Memory B cell (primary cell): ENCODE measurements at places on chromosomes 16 and 17.
A peak's percentile ranks its signal among the peaks of the same experiment; 100 is the strongest.

GRCh38 chr16:51657848-51658247 is 506.8 kb upstream of the SALL1 start:
- DNase-seq, result no peak

- DNase-seq, result no peak
Measured at GRCh38 chr17:77125432-77125901, 15.3 kb upstream of the SEC14L1 start.

GRCh38 chr17:39027455-39028035 is 60.3 kb upstream of the FBXO47 start:
- DNase-seq, result no peak

DNA sequence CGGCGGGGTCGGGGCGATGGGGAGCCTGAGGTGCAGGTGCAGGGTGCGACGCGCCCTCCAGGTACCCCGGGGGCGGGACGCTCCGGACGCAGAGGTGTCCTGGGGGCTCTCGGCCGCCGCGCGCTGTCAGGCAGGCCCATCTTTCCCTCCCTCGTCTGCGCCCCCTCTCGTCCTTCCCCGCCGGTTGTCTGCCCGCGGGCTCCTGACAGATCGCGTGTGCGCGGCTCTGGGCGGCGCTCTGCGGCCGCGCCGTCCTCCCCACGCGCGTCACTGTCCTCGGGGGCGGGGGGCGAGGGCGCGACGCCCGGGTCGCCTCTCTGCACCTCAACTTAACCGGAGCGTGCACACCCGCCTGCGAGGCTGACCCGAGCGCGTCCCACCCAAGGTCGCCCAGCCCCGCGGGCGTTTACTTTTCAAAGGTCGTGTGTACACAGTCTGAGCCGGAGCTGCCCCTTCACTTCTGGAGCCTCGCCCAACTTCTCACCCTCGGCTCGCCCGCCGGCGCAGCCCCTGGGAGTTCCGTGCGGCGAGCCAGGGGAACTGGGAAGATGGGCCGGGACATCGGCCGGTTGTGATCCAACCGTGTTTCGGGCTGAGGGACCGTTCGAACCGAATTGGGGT is 512 bp downstream of the AKAP1 start:
- DNase-seq, result no peak

DNA sequence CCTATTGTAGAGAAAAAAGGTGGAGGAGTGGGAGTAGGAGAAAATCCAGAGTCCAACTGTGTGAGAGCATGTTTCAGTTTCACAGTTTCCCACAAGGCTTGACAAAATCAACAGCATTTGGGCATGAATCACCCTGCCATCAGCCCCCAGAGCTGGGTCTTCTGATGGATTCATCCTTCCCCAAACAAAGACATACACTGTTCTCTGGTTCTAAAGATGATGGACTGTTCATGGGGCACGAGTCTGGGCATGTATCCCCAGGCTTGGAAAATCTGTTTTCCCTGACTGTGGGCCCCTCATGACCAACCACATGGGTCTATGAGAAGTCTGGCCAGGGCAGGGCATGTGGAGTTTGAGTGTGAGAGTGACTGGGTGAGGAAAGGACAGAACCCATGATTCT is 210.4 kb upstream of the IRX5 start:
- DNase-seq, result no peak

DNA sequence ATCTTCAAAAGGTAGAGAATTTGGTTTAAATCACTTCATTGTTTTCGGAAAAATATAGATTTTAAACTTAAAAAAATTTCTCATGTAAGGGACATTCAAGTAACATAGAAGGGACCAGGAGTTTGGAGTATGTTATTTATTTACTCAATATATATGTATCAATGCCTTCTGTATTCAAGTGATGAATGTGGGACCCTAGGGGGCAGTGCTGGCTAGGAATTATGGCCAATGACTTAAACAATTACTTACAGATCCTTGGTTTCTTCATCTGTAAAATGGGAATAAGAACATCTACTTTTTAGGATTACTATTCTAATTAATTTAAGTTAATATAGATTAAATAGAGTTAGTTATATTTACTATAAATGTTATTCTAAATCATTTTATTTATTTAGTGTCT is 886.3 kb upstream of the RBFOX1 start:
- no peak for DNase-seq

DNA sequence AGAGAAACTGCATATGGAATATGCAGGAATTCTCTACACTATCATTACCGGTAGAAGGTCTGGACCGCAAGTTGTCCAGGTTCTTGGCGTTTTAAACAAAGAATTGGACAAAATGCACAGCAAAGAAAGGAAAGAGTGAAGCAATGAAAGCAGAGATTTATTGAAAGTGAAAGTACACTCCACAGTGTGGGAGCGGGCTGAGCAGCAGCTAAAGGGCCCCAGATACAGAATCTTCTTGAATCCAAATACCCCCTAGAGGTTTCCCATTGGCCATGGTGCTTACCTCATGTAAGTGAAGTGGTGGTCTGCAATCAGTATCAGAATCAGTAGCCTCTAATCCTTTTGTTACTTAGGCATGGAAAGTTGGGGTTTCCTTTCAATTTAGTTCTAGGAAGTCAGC is 178.5 kb upstream of the IRX3 start:
- DNase-seq, result no peak

DNA sequence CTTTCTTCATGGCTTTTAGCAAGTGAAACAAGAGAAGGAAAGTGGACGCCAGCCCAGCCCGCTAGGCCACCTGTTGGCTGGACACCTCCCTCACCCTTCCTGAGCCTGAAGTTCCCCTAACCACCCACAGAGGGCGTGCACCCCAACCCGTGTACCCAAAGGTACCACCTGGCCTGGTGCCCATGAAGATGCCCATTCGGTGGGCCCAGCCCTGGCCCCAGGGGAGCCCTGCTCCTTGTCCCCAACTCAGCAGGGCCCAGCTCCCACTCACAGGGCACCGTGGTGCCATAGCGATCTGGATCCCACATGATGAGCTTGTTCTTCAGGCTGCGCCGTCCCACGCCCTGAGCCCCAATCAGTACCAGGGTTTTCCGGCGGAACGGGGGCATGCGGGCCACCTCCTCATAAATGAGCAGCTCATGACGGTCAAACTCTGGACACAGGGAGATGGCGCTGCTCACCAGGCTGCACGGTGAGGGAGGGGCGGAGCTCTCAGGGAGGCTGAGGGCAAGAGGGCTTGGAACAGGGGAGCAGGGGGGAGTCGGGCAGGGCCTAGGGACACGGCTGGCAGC is 26.8 kb downstream of the MPP2 start:
- DNase-seq, result no peak

- no peak for DNase-seq
Measured at GRCh38 chr16:88706965-88707826, 893 bp downstream of the CTU2 start.

DNA sequence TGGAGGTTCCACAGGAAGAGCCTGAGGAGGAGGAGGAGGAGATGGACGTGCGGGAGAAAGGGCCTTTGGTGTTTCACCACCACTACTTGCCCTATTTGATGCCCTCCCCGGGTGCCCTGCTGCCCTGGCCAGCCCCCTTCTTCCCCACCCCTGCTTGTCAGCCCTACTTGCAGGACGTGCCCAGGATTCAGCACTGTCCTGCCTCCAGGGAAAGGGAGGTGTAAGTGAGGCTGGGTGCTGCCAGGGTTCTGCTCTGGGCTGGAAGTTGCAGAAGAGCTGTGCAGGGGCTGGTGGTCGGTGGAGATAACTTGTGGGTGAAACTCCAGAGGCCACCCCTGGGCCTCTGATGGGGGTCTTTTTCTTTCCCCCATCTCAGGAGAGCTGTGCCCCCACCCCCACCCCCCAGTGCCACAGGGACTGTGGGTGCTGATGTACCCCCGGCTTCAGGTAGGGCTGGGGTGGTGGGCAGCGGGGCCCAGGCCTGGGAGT is 3.0 kb downstream of the PRR29 start:
- DNase-seq, result no peak

DNA sequence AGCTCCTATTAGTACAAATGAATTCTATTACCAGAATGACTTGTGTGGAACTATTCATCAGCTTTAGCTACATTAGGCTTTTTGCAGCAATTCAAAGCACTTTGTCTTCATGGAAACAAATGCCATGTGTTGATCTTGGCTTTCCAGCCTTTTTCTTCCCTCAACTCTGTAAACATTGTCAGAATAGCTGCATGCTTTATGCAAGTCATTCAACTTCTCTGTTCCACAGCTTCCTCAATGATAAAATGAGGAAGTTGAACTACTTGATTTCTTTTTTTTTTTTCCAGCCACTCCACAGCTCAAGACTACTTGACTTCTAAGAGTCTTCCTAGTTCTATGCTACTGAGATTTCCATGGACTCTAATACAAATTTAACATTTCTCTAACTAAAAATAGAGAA is 41.1 kb downstream of the KIAA0753 start:
- no peak for DNase-seq

DNA sequence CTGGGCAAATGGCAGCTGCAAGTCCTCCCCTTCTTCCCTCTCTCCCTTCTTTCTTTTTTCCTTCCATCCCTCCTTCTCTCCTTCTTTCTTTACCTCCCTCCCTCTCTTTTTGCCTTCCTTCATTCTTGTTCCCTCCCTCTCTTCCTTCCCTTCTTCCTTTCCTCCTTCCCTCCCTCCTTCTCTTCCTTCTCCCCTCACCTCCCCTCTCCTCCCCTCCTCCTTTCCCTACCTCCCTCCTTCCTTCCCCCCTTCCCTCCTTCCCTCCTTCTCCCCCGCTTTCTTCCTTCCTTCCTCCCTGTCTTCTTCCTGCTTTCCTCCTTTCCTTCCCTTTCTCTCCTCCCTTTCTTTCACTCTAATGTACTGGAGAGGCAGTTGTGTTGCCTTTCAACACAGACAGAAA is 110.8 kb upstream of the SALL1 start:
- no peak for DNase-seq

- no peak for DNase-seq
Measured at GRCh38 chr16:1043881-1044451, 28.6 kb upstream of the SSTR5 start.

DNA sequence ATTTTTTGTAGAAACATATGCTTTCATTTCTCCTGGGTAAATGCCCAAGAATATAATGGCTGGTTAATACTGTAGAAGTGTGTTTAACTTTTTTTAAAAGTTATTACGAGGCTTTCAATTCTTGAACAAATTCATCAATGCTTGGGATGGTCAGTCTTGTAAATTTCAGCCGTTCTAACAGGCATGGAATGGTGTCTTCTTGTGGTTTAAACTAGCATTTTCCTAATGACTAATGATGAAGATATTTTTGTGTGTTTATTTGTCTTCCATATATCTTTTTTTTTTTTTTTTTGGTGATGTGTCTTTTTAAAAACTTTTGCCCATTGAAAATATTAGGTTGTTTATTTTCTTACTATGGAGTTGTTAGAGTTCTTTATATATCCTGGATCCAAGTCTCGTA is 67.1 kb downstream of the MGAT5B start:
- DNase-seq, result no peak

- DNase-seq, result peak; percentile 75
Measured at GRCh38 chr17:4789951-4790704, 1.4 kb downstream of the GLTPD2 start.

- no peak for DNase-seq
Measured at GRCh38 chr16:87305505-87306391, 11.4 kb downstream of the C16orf95 start.

DNA sequence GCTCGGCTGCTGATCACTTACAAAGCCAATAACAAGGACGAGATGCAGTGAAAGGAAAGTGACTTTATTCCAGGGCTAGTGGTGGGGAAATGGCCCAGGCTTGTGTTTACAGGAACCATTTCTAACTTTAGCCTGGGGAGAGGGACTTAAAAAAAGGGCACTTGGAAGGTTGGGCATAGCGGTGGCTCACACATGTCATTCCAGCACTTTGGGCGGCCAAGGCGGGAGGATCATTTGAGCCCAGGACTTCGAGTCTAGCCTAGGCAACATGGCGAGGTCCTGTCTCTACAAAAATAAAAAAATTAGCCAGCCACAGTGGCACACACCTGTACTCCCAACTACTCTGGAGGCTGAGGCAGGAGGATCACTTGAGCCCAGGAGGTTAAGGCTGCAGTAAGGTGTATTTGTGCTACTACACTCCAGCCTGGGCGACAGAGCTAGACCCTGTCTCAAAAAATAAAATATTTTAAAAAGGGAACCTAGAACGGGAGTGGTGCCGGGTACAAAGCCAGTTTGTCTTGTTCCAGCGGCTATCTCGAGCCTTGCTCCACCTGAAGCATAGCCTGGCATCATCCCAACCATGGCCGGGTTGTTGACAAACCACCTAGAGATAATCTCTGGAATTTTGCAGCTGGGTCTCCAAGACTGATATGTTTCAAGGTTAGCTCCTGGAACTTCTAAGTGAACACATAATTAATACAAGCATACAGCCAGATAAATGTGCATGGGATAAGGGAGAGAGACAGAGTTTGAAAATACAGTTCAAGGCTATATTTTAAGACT is 5.7 kb upstream of the TVP23A start:
- DNase-seq, result no peak

GRCh38 chr17:22512057-22512456 is 819.7 kb downstream of the KCNJ18 start:
- DNase-seq, result no peak

- no peak for DNase-seq
Measured at GRCh38 chr17:40825599-40825998, 3.2 kb upstream of the KRT10 start.

GRCh38 chr16:2828876-2829430 is 1.1 kb upstream of the ZG16B start:
- no peak for DNase-seq

- DNase-seq, result no peak
Measured at GRCh38 chr16:66698046-66698445, 1.5 kb upstream of the CMTM4 start.

DNA sequence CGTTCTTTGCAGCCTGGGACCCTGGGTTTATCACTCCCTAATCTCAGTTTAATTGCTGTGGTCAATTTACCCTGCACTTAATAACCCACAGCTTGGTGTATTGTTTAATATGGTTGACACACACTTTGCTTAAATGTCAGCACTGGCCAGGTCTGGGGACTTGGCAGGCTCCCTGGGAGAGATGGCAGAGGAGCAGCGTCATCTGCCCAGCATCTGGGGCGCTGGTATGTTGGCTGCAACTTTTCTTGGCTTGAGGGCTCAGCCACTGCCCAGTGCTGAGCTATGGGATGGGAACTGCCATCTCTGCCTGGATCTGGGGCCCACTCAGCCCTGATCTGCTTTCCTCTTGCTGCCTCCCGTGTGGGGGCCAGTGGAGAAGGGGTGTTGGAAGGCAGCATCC is 115.7 kb upstream of the IRX3 start:
- no peak for DNase-seq

GRCh38 chr17:18381953-18382245 is 4.3 kb downstream of the EVPLL start:
- DNase-seq, result peak; percentile 8

DNA sequence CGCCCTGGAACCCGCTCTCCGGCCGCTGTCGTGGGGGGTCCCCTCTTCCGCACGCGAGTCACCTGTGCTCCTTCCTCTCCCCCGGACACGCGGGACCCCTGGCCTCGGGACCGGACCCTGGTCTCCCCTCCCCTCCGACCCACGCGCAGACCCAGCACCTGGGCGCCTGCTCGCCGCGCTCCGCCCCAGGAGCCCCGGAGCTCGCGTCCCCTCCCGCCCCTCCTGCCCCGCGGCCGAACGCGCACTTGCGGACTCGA is 762 bp downstream of the RAB40B start:
- DNase-seq, result no peak

- DNase-seq, result no peak
Measured at GRCh38 chr17:78449983-78450595, 71.6 kb downstream of the PGS1 start.

- DNase-seq, result no peak
Measured at GRCh38 chr17:64335486-64335885, 55.2 kb downstream of the PECAM1 start.
